ENCODE measurements at places on chromosomes 7 and 10.

- no peak for DNase-seq
These were observed 82.5 kb downstream of the PRKCQ start for GRCh38 chr10:6497620-6498019.

DNA sequence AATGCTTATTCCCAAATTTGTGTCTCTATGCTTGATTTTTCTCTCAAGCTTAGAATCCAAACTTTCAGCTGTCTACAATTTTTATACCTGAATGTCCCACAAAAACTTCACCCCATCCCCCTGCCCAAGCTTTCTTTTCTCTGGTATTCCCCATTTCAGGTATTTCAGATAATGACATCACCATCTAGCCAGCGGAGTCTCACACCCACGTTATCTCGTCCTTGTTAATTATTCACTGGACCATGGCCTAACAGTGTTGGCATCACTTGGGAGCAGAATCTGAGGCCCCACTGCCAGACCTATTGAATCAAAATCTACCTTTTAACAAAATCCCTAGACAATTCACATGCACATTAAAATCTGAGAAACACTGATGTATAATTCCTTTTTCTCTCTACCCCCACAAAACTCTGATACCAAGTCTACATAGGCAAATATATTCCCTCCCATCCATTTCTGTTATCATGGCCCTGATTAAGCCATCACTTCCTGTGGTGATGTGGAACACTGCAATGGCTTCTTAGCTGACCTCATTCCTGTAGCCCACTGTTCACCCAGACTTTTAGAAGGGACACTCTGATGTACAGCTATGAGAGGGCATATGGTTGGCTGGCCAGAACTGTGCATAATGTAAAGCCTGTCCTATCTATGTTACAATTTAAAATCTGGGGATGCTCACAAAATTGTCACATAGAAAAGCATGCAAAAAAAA, 31.4 kb downstream of the ZNF438 start:
- DNase-seq = no peak

DNA sequence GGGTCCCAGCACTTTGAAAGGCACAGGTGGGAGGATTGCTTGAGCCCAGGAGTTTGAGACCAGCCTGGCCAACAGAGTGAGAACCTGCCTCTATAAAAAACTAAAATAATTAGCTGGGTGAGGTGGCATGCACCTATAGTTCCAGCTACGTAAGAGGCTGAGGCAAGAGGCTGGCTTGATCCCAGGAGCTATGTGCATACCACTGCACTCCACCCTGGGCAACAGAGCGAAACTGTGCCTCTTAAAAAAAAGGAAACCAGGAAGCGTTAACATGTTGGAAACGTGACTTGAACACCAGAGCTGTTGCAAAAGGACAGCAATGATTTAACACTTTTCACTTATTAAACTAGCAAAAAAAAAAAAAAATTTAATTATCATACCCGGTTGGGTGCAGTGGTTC, 12.6 kb downstream of the BAZ1B start:
- DNase-seq = no peak

- no peak for DNase-seq
These were observed 44.9 kb downstream of the SMURF1 start for GRCh38 chr7:99098824-99099498.

GRCh38 chr7:141234335-141235105, 160.7 kb downstream of the TMEM178B start:
- no peak for DNase-seq

GRCh38 chr7:135224027-135224426, 9.6 kb upstream of the STRA8 start:
- DNase-seq = no peak

DNA sequence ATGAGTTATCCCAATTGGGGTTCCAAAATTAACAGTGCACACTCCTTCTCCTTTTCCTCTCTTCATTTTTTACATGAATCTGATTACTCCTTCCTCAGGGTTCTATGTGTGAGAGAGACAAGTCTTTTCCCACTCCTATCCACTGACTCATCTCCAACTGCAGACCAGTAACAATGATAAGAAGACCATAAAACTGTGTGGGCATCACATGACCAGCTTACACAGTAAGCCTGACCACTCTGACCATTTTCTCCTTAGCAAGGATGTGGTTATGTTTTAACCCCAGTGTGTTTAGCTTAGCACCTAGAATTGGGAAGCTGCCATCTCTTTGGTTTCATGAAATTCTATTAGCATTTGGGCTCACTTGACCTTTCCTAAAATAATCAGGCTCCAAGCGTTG, 145.0 kb upstream of the CALCR start:
- DNase-seq = no peak

DNA sequence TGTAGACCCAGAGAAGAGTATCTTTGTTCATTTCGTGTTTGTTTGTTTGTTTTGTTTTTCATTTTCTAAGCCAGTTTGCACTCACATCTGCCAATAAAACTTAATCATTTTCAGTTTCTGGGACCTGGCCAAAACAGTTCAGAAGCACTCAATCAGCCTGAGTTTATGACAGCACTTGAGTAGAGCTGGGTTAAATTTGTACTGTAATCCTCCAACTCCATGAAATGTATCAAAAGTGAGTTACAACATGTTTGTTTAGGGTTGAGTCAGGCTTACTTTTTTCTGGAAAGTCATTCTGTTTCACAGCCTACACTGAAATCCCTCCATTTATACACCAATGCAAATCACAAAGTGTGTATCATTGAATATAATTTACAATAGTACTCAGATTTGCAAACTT, 91.9 kb downstream of the ZWINT start:
- no peak for DNase-seq

- no peak for DNase-seq
These were observed 224.1 kb downstream of the GLI3 start for GRCh38 chr7:42012786-42013360.

- peak; percentile 60 for DNase-seq
These were observed 37.0 kb upstream of the TES start for GRCh38 chr7:116173051-116174028.

GRCh38 chr10:129850316-129850715, 113.8 kb downstream of the EBF3 start:
- DNase-seq = no peak

- DNase-seq = no peak
These were observed 149.2 kb downstream of the TRIL start for GRCh38 chr7:28808796-28809533.

- DNase-seq = no peak
These were observed 99.0 kb downstream of the SPAG6 start for GRCh38 chr10:22444219-22444788.

GRCh38 chr7:66732439-66732838, 8.1 kb upstream of the RABGEF1 start:
- no peak for DNase-seq

GRCh38 chr10:3976171-3976570, 191.2 kb upstream of the KLF6 start:
- DNase-seq = no peak

DNA sequence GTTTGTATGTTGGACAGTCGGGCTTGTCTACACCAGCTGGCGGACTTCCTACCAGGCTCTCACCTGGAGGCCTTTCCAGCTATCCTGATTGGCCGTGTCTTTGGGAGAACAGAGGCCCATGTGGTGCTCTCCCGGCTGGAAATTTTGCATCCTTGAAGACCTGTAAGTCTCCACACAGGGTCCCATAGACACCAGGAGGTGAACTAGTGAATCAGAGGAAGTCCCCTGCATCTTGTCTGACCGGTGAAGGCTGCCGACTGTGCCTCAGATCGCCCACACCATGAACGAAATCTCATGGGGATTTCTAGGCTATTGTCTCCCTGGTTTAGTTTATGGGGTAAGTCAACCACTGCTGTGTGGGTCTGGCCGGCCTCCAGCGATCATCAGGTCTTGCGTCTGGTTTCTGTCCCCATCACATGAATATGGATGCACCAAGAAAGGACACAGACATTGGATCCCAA, 108.4 kb upstream of the LYZL2 start:
- DNase-seq = no peak

GRCh38 chr7:7738177-7738576, 19.8 kb upstream of the RPA3 start:
- DNase-seq = no peak

- DNase-seq = no peak
These were observed 56.1 kb upstream of the ELMO1 start for GRCh38 chr7:37504801-37505200.

GRCh38 chr7:42686594-42687156, 225.2 kb downstream of the C7orf25 start:
- DNase-seq = no peak

GRCh38 chr10:14180911-14181566, 149.7 kb downstream of the FRMD4A start:
- DNase-seq = no peak

- peak; percentile 34 for DNase-seq
These were observed 855 bp downstream of the ATP6V1F start for GRCh38 chr7:128863433-128863989.

- no peak for DNase-seq
These were observed 42.2 kb upstream of the PFKP start for GRCh38 chr10:3025026-3025683.

- no peak for DNase-seq
These were observed 7.3 kb upstream of the RET start for GRCh38 chr10:43069579-43069978.

DNA sequence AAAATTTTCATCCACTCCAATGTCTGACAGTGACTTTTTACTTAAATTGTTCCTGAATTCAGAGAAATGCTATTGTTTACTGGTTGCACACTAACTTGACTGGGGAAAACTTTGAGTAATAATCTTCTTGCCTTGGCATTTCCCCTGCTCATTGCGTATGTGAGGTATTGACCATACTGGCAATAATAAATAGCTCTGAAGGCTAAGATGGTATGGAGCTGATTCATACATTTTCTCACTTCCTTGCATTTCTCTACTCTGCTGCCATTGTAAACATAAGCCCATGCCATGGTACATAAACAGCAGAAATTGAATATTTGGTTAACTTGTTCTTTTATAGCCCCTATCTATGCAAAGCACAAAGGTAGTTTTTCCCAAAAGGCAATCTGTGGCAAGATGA, 290.0 kb downstream of the RNLS start:
- no peak for DNase-seq

GRCh38 chr7:7438851-7439250, 96.8 kb downstream of the COL28A1 start:
- no peak for DNase-seq

DNA sequence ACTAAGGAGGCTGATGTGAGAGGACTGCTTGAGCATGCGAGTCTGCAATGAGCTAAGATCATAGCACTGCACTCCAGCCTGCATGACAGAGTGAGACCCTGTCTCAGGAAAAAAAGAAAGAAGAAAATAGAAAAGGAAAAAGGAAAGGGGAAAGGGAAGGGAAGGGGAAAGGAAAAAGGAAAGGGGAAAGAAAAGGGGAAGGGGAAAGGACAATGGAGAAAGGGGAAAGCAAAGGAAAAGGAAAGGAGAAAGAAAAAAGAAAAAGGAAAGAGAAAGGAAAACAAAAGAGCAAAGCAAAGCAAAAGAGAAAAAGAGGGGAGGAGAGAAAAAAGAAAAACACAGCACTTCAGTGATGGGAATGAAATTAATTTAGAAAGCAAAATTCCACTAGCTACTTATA, 179.3 kb downstream of the SRPK2 start:
- no peak for DNase-seq

- no peak for DNase-seq
These were observed 359.2 kb downstream of the PHF14 start for GRCh38 chr7:11332865-11333228.

DNA sequence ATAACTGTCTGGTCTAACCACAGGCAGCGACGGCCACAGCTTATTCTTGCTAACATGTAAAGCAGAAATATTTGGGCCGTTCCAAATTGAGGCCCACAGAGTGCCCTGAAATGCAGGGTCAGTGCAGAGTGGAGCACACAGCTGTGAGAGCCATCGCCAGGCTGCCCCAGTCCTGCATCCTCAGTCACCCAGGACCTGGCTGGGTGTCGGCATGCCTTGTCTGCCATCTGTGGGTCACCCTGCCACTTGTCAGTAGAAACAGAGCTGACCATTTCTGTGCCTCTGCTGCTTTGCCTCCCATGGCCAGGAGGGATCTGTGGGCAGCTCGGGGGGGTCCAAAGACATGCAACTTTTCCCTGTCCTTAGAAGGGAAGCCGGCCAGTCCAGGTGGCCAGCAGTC, 57.3 kb upstream of the BTBD16 start:
- DNase-seq = no peak

- no peak for DNase-seq
These were observed 80.8 kb downstream of the OSBPL3 start for GRCh38 chr7:24899161-24899560.

DNA sequence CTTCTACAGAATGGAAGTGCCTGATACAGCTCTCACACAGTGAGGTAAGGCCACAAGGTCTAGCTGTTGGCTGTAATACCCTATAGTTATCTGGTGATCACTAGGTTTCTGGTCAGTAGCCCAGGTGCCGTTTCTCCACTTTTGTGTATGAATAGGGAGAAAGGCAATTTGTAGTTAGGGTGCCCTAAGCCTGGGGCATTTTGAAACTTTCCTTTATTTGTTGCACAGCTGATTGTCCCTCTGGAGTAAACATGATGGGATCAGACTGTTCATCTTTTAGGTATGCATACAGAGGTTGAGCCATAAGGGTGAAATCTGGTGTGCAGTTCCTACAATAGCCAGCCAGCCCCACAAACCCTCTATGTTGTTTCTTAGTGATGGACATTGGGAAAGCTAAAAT, 112.4 kb downstream of the ANKRD26 start:
- no peak for DNase-seq

DNA sequence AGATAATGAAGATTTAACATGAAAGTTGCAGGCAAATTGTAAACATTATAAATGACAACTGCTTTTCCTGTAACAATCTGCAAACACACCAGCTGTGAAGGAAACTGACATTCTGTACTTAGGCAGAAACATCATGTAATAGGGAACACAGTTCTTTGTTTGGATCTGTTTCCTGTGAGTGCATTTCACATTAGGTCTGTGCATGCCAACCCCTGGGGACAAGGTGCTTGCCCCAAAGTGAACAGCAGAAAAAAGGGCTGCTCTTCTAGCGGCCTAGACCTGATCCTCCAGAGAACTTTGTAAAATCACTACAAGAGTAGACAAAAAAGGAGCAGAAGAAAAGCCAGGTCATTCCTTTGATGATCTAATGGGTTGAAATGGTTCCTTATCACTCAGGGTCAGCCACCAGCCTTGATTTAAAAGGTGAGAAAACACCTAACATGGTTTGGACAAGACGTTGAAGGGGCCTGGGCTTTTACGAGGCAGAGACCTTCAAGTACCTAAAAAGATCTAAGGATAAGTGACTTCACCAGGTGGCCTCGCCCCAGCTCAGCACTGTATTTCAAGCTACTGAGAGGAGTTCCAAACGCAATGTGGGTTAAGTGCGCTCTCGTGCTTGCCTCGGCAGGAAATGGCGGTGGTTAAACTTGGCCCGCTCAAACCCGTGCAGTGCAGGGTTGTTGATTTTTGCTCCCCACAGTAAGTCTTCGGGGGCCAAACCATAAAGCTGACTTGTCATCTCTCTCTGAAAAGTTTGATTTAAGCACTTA, 249.7 kb downstream of the CREB5 start:
- no peak for DNase-seq

- no peak for DNase-seq
These were observed 61.4 kb upstream of the USP6NL start for GRCh38 chr10:11672836-11673235.

Data from CD4-positive, alpha-beta memory T cell (primary cell).